ENCODE measurements at places on chromosomes 5 and 9. TPM values are rescaled to one million over a fixed set of nuclear protein-coding genes. Genes with fewer than 3 reads are reported as not detected.
A peak's percentile ranks its signal among the peaks of the same experiment; 100 is the strongest.

GRCh38 chr5:85132269-85132668, 747.6 kb upstream of the EDIL3 start:
- no peaks in the 10 kb centered on the region for H3K4me1 ChIP-seq
- no peaks in the 10 kb centered on the region for H3K36me3 ChIP-seq
- H3K4me3 ChIP-seq, result no peak overlapping the region
- DNase-seq, result no peak

GRCh38 chr5:171855265-171855664, 69.6 kb downstream of the SMIM23 start:
- no peaks in the 10 kb centered on the region for H3K36me3 ChIP-seq
- H3K27me3 ChIP-seq, result no peaks in the 10 kb centered on the region
- H3K27ac ChIP-seq, result no peak overlapping the region
- DNase-seq, result no peak
- H3K4me1 ChIP-seq, result peaks cover 2% of the 10 kb centered on the region

GRCh38 chr5:5335700-5336264, 86.7 kb upstream of the ICE1 start:
- no peak for DNase-seq
- no peak overlapping the region for H3K27ac ChIP-seq

DNA sequence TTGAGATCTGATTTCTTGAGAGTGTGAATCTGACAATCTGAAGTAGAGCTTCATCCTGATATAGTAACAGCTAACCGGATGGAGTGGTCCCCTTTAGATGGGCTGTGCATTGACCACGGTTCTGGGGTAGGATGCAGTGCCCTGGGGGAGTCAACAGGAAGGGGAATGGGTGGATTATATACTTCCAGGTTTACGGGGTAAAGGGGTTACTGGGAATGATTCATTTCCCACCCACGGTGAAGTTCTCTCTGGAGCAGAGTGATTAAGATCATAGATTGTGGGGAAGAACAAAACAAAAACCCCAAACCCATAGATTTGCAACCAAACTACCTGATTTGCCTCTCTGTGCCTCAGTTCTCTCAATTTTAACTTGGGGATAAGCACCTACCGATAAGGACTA, 1.5 kb upstream of the B4GALT7 start:
- no peaks in the 10 kb centered on the region for H3K27me3 ChIP-seq
- no peak for DNase-seq
- H3K4me1 ChIP-seq, result peaks cover 3% of the 10 kb centered on the region
- no peak overlapping the region for H3K4me3 ChIP-seq
- peaks cover 10% of the 10 kb centered on the region for H3K36me3 ChIP-seq

- H3K4me3 ChIP-seq, result no peak overlapping the region
- peak; percentile 94 for DNase-seq
- no peaks in the 10 kb centered on the region for H3K4me1 ChIP-seq
- H3K36me3 ChIP-seq, result no peaks in the 10 kb centered on the region
These were observed 16.8 kb upstream of the NSD1 start for GRCh38 chr5:177116631-177117373.

DNA sequence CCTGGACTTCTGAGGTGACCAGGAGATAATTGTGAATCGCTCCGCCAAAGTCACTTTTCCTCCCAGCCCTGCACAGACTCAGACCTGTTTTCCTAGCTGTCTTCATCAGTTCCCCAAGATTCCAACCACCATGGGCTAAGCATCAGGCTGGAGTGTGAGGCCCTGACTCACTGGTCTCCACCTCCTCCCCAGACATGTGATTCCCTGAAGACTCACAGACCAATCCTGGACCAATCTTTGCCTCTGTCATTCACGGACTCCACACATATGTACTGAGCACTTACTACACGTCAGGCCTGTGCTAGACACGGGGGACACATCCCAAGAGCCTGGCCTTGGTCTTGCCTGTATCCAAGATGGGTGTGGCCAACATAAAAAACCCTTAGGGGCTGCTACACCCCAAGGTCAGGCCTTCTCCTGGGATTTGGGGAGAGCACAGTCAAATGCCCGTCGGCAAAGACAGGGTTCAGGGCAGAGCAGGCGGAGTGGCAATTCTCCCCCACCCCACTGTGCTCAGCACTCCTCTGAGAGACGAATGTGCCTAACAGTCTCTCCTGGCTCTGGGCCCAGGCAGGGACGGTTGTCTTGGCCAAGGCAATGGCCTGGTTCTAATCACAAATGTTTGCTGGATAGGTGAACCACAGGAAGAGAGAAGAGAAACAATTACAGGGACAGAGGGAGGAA, 11.9 kb downstream of the EEIG1 start:
- no peaks in the 10 kb centered on the region for H3K36me3 ChIP-seq
- no peak for DNase-seq
- no peaks in the 10 kb centered on the region for H3K27me3 ChIP-seq

DNA sequence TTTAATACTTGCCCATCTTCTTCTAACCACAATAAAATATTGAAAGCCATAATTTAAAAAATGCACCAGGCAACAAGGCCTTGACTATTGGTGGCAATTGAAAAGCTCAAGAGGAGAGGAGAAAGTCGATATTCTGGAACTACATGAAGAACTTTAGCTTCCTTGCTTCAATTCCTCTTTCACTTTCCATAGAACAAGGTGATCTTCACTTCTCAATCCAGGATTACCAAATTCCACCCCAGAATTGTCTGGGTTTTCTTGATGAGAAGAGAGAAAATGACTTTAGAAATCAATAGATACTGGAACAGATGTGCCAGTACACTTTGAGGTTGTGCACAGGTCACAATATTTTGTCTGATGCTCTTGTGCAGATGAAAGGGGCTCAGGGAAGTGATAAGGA, 52.2 kb downstream of the PTCD2 start:
- no peak overlapping the region for H3K4me3 ChIP-seq
- H3K4me1 ChIP-seq, result no peaks in the 10 kb centered on the region
- no peaks in the 10 kb centered on the region for H3K27me3 ChIP-seq
- no peak for DNase-seq
- H3K36me3 ChIP-seq, result no peaks in the 10 kb centered on the region
- no peak overlapping the region for H3K27ac ChIP-seq

- DNase-seq, result no peak
- no peak overlapping the region for H3K4me3 ChIP-seq
- H3K27ac ChIP-seq, result no peak overlapping the region
- H3K36me3 ChIP-seq, result no peaks in the 10 kb centered on the region
- H3K4me1 ChIP-seq, result no peaks in the 10 kb centered on the region
- no peaks in the 10 kb centered on the region for H3K27me3 ChIP-seq
These were observed 390.4 kb upstream of the CDH6 start for GRCh38 chr5:30802961-30803705.

DNA sequence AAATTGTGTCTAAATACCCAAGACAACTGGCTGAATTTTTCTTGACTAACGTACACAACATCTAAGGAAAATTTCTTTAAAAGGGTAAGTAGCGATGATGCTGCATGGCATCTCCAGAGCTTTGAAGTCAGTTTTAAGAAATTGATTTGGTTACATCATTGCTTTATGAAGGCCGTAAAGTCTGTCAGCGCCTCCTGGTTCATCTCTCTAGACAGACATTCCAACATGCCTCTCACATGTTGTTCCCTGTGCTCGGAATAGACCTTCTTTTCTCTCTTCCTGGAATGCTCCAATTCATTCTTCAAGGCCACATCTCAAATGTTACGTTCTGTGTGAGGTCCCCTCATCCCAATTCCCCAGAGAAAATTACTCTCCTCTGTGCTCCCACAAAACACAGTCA, 108.7 kb upstream of the SSBP2 start:
- peaks cover 5% of the 10 kb centered on the region for H3K4me1 ChIP-seq
- H3K27me3 ChIP-seq, result no peaks in the 10 kb centered on the region
- H3K27ac ChIP-seq, result no peak overlapping the region
- H3K4me3 ChIP-seq, result no peak overlapping the region
- no peak for DNase-seq

- H3K36me3 ChIP-seq, result no peaks in the 10 kb centered on the region
- DNase-seq, result no peak
- no peak overlapping the region for H3K27ac ChIP-seq
- peaks cover 13% of the 10 kb centered on the region for H3K4me1 ChIP-seq
These were observed 45.3 kb upstream of the FOXE1 start for GRCh38 chr9:97807681-97808080.

- H3K4me1 ChIP-seq, result no peaks in the 10 kb centered on the region
- no peaks in the 10 kb centered on the region for H3K36me3 ChIP-seq
- no peak for DNase-seq
- no peak overlapping the region for H3K4me3 ChIP-seq
These were observed 166.5 kb downstream of the MAPKAP1 start for GRCh38 chr9:125540497-125540896.

DNA sequence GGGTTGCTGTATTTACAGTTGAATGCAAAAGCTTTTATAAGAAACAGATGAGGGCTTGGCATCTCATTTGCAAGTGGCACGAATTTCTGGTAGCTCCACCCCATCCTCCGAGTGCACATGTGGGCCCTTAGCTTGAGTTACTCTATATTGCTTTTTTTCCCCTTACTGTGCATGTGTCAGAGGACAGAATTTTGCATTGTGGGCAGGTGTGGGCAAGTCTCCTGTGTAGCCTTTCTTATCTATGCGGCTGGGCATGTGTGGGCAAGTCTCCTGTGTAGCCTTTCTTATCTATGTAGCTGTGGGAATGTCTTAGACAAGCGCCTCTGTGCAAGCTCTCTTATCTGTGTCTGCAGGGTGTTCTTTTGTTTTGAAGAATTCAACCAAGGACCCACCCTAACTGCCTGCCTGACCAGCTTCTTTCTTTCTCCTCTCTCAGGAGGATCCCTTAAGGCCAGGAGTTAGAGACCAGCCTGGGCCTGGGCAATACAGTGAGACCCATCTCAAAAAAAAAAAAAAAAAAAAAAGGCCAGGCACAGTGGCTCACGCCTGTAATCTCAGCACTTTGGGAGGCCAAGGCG, 34.1 kb upstream of the SIL1 start:
- DNase-seq, result no peak
- no peak overlapping the region for H3K27ac ChIP-seq
- no peaks in the 10 kb centered on the region for H3K4me1 ChIP-seq
- no peaks in the 10 kb centered on the region for H3K27me3 ChIP-seq
- H3K36me3 ChIP-seq, result no peaks in the 10 kb centered on the region

DNA sequence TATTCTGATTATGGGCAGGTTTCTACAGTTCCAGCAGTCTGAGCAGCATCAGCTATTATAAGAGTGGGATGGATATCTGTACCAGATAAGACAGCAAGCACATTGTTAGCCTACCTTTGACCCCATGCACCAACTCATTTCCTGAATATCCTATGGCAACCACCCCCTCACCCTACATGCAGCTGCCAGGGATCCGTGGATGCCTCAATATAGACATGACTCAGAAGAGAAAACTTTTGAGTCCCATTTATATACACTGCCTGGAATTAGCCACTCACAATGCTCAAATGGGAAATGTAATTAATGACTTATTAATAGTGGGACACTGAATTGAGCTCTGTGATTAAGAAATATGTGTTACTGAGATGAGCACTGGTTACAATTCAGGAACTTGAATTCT, 124.4 kb downstream of the SSBP2 start:
- DNase-seq, result no peak
- no peaks in the 10 kb centered on the region for H3K27me3 ChIP-seq
- no peaks in the 10 kb centered on the region for H3K4me1 ChIP-seq
- H3K4me3 ChIP-seq, result no peak overlapping the region

- H3K4me1 ChIP-seq, result no peaks in the 10 kb centered on the region
- H3K27ac ChIP-seq, result no peak overlapping the region
- H3K27me3 ChIP-seq, result no peaks in the 10 kb centered on the region
- no peaks in the 10 kb centered on the region for H3K36me3 ChIP-seq
- H3K4me3 ChIP-seq, result no peak overlapping the region
These were observed 14.6 kb downstream of the CCDC180 start for GRCh38 chr9:97322105-97322504.

DNA sequence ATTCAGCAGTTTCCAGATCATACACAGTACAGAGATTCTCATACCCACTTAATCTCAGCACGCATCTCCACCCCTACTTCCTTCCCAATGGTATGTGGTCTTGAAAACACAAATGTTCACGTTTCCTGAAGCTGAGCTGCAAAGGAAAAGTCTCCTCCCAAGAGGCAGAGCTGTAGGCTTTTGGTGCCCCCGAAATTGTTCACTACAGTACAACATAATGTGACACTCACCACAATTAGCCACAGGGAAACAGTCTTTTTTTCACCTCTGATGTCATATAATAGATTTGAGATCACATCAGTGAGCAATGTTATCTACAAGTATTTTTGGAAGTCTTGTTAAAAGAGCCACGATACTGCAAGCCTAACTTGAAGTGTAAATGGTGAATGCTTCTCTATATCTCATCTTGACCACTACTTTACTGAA, 40.2 kb downstream of the NFIB start:
- H3K4me3 ChIP-seq, result peak overlapping the region; percentile 49
- peak overlapping the region; percentile 53 for H3K27ac ChIP-seq
- no peaks in the 10 kb centered on the region for H3K36me3 ChIP-seq

DNA sequence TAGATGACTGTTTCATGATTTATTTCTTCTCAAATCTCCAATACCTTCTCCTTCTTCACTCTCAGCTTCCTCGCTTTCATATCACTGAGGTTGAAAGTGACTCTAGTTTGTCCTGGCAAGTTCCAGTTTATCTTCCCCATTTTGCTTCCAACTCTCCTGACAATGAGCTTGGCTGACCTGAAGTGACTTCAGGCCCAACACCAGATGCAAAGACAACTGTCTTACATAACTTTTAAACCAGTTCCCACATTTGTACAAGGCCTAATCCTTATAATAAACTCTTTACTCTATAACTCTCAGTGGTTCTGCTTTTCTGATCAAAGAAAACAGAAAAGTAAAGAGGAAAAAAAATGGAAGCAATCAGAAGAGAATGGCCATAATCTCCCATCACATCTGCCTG, 22.0 kb downstream of the GNG10 start:
- H3K4me1 ChIP-seq, result no peaks in the 10 kb centered on the region
- H3K27ac ChIP-seq, result no peak overlapping the region
- no peak for DNase-seq
- no peaks in the 10 kb centered on the region for H3K27me3 ChIP-seq
- H3K36me3 ChIP-seq, result no peaks in the 10 kb centered on the region

GRCh38 chr9:127218818-127219217, 45.8 kb upstream of the GARNL3 start:
- no peak overlapping the region for H3K4me3 ChIP-seq
- 0 out of 2 replicates have a peak, but pooled peaks cover 2% of the 10 kb centered on the region for H3K27me3 ChIP-seq
- no peaks in the 10 kb centered on the region for H3K36me3 ChIP-seq
- no peak for DNase-seq
- no peak overlapping the region for H3K27ac ChIP-seq

ELAVL2 gene
- total RNA-seq, result 21.9 TPM

LRRC70 gene
- 0.17 TPM for total RNA-seq

ANKRD20A1 gene
- total RNA-seq, result not detected

All from H1 (cell line).